ENCODE measurements at places on chromosomes 12 and 14. TPM values are rescaled to one million over a fixed set of nuclear protein-coding genes. Genes with fewer than 3 reads are reported as not detected.
A peak's percentile ranks its signal among the peaks of the same experiment; 100 is the strongest.

DNA sequence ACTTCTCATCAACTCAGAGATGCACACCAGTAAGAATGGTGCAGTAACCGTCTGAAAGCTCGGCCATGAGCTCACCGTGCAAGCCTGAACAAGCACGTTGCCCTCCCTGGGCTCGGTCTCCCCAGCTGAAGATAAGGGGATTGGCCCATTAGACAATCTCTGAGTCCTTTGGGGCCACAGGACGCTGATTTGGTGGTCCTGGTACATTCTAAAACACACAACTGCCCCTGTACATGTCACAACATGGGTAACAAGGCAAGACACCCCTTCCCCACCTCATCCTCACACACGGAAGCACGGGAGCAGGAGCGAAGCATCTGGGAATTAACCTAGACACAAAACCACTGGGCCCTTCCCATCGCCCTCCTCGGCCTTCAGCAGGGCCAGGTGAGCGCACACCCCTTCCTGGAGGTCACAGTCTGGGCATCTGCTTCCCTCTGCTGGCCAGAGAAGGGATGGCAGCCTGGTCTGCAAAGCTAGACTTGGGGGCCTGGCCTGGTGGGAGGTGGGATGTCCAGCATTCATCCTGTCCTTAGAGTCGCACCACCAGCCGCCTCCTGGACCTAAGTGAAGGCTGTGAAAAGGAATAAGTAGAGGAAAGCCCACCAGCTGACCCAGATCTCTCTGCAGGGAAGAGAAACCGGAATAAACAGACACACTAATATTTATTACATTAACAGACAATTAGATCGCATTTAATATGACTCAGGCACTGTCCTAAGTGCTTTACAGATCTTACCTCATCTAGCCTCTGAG is 18.9 kb upstream of the SMUG1 start:
- DNase-seq, result peak; percentile 78

DNA sequence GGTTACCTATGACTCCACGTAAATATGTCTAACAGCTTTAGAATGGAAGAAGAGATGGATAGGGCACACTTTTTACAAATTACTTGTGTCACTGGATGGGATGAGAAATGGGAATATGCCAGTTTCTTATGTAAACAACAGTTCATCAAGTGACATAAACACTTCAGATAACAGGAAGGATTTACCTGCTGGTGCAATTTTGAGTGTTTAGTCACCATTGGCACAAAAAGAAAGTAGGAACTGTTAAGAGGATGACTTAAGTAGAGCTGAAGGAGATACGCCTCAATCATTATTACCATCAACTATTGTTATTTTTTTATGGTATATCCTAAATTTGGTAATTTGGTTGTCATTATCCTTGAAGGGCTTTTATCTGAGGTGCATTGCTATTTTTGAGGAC is 83.2 kb downstream of the RMST start:
- no peak for DNase-seq

Gene SLC17A8
- total RNA-seq, result 6.4 TPM

DNA sequence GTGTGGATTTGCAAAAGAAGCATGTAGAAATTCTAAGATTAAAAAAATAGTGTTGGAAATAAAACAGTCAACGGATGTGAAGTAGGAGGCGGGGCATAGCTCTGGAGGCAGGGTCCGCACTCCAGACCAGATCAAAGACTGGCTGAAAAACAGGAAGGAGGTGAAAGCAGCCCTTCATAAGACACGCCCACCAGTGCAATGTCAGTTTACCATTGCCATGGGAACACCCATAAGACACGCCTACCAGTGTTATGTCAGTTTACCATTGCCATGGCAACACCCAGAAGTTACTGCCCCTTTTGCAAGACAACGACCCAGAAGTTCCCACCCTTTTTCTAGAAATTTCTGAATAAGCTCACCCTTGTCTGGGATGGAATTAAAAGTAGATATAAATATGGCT is 87.1 kb downstream of the FZD10 start:
- DNase-seq, result no peak

Gene GALNT8
- 7.5 TPM for total RNA-seq

Gene GPHB5
- not detected for total RNA-seq

DNA sequence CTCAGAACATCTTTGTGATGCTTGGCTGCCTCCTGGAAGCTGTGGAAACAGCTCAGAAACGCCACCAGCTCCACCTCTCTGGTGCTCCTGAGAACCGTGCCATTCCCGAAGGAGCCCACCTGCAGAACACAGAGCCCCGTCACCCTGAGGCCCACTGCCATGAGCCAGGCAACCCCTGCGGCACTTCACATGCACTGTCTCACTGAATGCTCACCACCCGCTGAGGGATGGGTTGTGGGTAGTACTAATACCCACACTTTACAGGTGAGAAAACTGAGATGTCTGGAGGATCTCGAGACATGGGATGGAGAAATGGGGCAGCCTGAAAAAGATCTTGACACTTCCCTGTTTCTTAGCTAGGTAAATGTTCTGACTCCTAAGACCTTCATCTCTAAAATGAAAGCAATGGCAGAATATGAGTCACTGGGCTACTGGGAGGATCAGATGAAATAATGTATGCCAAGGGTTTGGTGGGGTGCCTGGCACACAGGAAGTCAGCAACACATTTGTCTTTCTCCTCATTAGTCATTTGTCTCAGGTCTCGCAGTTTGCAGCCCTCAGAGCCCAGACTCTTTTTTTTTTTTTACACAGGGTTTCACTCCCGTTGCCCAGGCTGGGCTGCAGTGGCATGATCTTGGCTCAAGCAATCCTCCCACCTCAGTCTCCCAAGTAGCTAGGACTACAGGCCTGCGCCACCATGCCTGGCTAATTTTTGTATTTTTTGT is 5.3 kb downstream of the OASL start:
- DNase-seq, result no peak

Gene PLBD1
- total RNA-seq, result 31.0 TPM

DNA sequence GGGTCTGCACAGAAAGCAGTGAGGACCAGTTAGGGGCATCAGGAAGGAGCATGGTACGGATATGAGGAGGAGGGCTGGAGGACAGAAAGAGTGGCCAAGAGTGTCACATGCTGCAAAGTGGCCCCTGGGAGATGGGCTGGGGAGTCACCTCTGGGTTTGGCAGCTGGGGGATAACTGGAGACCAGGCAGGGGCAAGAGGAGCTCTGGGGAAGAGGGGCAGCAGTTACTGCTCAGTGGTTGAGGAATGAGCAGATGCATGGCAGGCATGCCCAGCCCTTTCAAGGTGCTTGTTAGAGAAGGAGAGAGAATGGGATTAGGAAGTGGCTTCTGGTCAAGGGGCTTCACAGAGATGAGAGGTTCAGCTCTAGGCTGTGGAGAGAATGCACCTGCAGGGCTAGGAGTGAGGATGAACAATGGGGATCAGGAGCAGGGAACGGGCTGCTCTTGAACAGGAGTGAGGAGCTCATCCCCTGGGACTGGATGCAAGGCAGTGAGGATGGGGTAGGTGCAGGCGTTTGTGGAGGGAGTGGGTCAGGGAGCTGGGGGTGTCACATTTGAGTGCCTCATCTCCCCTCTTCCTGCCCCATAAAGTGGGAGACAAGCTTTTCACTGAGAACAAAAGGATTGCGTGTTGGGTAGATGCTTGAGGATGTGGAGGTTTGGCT is 127.5 kb downstream of the PAPOLA start:
- peak; percentile 4 for DNase-seq

DNA sequence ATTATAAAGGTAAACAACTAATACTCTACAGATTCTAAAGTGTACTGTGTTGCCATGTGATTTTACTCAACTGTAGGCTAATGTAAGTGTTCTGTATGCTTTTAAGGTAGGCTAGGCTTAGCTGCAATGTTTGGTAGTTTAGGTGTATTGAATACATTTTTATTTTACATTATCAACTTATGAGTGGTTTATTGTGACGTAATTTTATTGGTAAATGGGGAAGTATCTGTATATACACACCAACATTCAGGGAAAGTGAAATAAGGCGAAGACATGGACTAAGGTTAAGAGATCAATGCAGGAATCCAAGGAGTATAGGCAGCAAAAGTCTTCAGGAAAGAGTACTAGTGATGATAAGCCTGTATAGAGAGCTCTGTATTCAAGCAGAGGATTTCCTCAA is 365.8 kb upstream of the MGAT4C start:
- DNase-seq, result no peak

DNA sequence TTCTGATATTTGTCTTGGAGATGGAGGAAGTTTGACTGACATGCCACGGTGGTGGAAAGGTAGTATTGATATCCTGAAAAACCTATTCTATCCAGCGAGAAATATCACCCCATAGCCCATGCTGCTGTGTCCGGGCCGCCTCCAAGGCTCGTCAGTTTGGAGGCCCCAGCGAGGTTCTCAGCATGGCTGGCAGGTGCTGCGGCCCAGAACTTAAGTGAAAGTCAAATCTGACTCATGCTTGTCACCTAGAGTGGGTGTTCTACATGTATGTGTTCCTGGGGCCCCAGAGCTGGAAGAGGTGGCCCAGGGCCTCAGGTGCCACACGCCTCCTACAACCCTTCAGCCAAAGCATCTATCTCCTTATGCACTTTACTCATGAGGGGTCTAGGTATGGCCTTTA is 92.9 kb downstream of the GCH1 start:
- DNase-seq, result no peak

- no peak for DNase-seq
These were observed 64.7 kb downstream of the PPP2R5E start for GRCh38 chr14:63478437-63478852.

DNA sequence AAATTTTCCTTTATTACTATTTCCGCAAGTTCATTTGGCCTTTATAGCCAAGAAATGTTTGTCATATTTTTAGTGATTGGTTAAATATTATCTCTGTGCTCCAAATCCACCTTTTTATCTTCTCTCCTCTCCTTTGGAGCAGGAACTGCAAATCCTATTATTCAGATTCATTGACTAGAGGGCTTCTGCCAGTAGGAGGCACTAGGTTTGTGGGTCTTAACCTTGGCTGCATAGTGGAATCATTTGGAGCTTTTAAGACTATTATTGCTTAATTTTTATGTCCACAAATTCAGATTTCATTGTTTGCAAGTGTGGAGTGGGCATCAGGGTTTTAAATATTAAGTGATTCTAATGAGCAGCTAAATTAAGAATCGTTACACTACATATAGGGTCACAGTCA is 75.3 kb upstream of the SYT10 start:
- no peak for DNase-seq

DNA sequence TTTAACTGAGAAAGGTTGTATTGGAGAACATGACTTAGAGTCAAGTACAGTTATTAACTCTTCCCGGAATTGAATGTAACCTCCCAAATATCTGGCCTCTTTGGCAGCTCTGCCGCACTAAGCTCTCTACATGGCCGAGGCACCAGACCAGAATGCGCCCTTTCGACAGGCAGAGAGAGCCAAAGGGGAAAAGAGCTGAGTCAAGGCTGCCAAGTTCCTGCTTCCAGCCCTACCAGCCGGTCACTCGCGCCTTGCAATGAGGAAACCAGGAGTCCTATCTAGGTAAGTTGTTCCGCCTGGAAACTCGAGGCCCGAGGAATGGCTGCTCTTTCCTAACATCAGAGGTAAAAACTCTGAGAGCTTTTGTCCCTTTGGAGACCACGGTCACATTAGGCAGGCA is 172.2 kb downstream of the BRMS1L start:
- no peak for DNase-seq

GRCh38 chr12:123010681-123011080 is 30.2 kb downstream of the ARL6IP4 start:
- DNase-seq, result no peak

DNA sequence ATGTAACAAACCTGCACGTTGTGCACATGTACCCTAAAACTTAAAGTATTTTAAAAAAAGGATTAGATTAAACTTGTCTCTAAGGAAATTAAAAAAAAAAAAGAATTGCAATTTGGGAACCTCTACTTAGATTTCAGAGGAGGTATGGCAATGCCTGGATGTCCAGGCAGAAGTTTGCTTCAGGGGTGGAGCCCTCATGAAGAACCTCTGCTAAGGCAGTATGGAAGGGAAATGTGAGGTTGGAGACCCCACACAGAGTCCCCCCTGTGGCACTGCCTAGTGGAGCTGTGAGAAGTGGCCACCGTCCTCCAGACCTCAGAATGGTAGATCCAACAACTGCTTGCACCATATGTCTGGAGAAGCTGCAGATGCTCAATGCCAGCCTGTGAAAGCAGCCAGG is 279.6 kb upstream of the CCDC196 start:
- DNase-seq, result no peak

Measured in transverse colon (tissue), 4 donors.